ENCODE measurements at places on chromosomes 5 and 9.

DNA sequence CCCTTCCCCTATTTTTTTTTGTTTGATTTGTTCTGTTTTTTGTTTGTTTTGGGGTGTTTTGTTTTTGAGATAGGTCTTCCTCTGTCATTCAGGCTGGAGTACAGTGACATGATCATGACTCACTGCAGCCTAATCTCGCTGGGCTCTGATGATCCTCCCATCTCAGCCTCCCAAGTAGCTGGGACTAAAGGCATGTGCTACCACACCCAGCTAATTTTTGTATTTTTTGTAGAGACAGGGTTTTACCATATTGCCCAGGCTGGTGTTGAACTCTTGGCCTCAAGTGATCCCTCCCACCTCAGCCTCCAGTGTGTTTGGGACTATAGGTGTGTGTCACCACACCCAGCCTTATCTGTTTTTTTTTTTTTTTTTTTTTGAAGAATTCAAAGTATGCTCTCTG, 605.4 kb downstream of the DNAH5 start:
- no peak for DNase-seq

GRCh38 chr5:84725946-84726570, 341.4 kb upstream of the EDIL3 start:
- DNase-seq, result no peak

- no peak for DNase-seq
Measured at GRCh38 chr5:103450333-103451061, 112.1 kb downstream of the NUDT12 start.

GRCh38 chr5:131595088-131596033, 39.7 kb downstream of the RAPGEF6 start:
- no peak for DNase-seq

DNA sequence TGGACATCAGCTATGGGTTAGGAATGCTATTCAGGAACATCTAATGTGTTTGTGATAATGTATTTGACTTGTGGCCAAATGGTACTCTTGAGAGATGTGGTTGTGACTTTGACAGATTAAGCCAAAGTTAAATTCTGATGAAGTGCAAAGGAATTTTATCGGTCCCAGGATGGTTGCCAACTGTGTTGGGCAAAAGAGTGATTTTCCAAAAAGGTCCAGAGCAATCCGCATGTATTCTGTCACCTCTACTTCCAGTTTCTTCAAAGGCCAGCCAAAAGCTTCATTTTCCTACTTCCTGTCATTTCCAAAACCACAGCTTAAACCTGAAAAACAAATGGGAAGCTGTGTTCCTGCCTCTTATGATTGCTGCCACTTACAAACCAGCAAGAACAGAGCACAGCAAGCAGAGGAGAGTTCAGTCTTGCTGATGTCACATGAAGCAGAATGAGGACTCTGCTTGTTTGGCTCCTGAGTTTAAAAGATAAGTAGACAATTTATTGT, 59.8 kb downstream of the MARCHF3 start:
- no peak for DNase-seq

DNA sequence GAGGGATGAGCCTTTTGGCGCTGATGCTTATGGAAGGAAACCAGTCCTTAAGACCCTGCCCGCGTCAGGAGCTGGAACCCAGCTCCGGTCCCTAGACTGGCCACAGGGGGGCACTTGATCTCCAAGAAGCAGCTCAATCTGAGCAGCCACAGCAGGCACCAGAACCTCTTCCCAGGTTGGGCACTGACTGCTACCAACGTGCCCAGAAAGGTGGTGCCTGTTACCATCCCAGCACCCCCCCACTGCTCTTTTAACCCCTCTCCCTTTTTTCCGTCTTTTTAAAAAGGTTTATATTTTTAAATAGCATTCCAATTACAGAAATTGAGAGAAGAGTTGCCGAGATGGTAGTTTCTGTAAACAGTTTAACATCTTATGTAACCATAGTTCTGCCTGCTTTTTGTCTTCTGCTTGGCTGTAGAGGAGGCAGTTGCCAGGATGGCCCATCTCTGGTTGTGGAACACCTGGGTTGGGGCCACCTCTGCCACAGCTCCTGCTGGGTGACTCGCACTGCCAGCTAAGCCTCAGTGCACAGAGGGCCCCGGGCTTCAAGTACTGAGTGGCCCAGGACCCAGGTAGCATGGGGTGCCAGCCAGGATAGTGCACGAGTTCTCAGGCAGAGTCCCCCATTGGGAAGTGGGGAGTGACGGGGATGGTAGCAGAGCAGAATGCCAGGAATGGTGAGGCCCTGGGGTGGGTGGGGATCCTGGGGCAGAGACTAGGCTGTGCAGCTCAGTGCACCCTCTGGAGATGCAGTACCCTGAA, 62.8 kb downstream of the PFDN1 start:
- no peak for DNase-seq

DNA sequence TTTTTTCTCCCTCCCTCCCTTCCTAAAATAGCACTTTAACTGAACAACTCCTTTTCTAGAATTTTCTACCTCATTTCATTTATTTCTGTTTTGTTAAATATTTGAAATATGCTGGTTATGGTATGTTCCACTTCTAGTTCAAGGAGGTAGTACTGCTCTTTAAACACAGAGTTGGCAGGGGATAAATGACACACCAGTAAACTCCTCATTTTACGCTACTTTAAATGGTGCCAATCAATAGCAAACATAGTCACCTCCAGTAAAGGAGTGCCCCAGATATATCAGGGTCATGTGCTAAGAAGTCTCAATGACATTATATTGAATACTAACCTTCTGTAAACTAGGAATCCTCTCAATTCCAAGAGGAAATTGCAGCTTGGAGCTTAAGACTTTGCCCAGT, 56.9 kb downstream of the MYO10 start:
- no peak for DNase-seq

DNA sequence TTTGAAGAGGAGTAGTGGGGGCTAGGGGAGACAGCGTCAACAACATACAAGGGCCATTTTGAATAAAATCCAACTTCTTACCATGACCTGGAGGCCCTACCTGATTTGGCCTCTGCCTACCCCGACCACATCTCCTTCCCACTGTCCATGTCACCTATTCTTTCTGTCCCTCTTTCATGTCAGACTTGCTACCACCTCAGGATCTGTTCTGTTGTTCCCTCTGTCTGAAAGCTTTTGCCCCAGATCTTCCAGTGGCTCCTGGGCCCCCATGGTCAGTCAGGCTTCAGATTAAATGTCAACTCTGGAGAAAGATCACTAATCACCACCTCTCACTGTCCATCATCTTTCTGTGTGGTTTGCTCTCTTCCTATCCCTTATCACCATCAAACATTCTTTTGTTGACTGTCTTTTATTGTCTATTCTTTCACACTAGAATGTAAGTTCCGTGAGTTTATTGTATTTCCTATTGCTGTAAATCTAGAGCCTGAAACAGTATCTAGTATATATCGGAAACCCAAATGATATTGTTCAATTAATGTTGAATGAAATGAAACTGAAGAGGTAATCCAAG, 31.2 kb upstream of the APC start:
- DNase-seq, result no peak

DNA sequence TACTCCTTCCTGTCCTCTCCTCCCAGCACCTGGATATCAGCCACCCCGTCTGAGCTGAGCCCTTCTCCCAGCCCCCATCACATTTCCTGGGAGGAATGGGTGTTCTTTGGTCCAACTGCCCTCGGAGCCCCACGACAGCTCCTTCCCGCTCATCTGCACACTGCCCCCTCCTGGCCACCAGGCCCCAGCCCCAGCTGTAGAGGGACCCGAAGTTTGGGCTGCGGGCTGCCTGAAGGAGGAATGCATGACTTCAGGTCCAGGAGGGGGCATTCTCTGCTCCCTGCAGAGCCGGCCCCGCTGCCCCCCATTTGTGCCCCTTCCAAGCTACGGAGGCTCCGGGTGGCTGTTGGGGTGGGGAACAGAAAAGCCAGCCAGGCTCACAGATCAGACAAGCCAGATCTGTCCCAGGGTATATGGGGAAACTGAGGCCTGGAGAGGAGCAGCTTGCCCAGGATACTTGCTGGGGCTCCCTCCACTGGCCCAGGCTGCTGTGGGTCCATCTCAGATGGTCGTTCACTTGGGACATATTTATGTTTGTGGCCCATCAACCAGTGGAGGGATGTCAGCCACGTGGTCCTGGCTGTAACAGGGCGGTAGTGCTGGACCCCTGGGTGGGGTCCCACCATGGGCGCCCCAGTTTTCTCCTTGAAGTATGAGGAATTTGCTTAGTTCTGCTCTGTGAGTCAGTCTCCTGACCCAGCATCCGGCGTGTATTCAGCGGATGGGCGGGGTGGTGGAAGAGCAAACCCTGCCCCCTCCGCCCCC, 33.1 kb downstream of the DAB2IP start:
- no peak for DNase-seq

DNA sequence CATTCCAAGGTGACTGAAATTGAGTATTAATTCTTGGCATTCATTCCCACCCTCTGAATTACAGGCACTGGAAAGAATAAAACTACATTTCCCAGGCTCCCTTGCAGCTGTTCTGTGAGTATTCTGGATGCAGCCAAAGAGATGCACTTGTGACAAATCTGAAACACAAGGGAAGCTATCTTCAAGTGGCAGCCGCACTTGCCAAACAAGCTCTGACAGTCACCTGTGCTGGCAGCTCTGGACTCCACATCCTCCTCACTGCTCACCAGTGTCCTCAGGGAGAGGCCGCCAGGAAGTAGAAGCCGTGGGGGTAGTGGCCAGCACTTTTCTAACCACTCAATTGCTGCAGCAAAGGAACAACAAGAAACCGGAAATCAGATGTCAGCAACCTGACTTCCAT, 275.0 kb downstream of the NR2F1-AS1 start:
- DNase-seq, result no peak

Data from GM12864 (cell line).